ENCODE measurements at places on chromosomes 7 and 10.

GRCh38 chr10:63414481-63415260, 51.1 kb downstream of the JMJD1C start:
- H3K27ac ChIP-seq, result no peak overlapping the region
- no peaks in the 10 kb centered on the region for H3K36me3 ChIP-seq
- 0 out of 2 replicates have a peak, but pooled peaks cover 4% of the 10 kb centered on the region for H3K4me1 ChIP-seq
- no peak overlapping the region for H3K4me3 ChIP-seq

DNA sequence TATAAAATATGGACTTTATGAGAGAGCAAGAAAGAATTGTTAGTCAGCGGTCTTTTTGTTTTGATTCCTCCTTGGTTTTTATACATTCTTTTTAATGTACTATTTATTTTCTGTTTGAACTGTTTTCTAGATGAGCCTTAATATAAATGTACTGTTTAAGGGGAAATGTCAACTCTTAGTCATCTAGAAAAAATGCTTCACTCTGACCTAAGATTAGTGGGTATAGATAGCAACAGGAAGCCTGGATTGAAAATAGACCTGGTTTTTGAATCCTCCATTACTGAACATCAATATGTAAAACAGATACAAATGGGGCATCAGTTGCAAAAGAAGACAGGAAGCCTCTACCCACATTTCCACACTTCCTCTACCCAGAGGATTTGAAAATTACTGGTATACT, 87.8 kb downstream of the CHRM2 start:
- H3K36me3 ChIP-seq, result no peaks in the 10 kb centered on the region
- H3K4me1 ChIP-seq, result no peaks in the 10 kb centered on the region
- H3K27me3 ChIP-seq, result no peaks in the 10 kb centered on the region
- no peak overlapping the region for H3K27ac ChIP-seq
- H3K4me3 ChIP-seq, result no peak overlapping the region

DNA sequence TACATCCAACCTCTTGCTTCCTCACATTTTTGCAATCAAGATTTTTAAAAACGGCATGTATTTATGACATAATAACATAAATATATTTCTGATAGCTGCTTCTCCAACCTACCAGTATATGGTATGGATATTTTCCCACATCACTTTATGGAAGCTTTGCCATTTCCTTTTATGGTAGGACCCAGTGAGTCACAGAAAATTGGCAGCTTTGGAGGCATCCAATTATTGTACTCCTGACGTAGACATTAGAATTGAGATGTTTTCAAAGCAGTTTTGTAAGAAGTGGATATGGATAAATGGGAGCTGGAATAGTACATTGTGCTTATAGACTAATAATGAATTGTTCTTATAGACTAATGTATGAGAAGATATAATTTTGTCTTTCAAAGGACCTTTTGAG, 23.8 kb upstream of the BICC1 start:
- no peak overlapping the region for H3K4me3 ChIP-seq
- no peaks in the 10 kb centered on the region for H3K4me1 ChIP-seq
- no peak for DNase-seq
- H3K27me3 ChIP-seq, result no peaks in the 10 kb centered on the region
- H3K36me3 ChIP-seq, result no peaks in the 10 kb centered on the region

- no peaks in the 10 kb centered on the region for H3K36me3 ChIP-seq
- no peak overlapping the region for H3K27ac ChIP-seq
- H3K27me3 ChIP-seq, result no peaks in the 10 kb centered on the region
These were observed 37.9 kb downstream of the ZNF138 start for GRCh38 chr7:64832136-64832535.

DNA sequence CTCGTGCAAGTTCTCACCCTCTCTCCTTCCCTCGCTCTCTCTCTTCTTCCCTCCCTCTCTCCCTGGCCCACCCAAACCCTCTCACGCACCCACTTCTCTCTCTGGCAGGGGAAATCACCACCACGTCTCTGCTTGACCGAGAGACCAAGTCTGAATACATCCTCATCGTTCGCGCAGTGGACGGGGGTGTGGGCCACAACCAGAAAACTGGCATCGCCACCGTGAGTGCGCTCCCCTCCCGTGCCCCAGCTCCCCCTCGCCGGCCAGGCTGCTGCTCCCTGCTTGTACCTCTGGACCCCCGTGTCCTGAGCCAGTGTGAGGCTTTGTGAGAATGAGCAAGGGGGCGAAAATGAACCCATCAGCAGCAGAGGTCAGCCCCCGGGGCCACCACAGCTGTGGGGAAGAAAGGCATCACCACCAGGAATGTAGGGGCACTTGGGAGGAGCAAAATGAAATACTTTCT, 25.5 kb downstream of the C10orf105 start:
- DNase-seq, result no peak
- no peaks in the 10 kb centered on the region for H3K27me3 ChIP-seq
- H3K36me3 ChIP-seq, result no peaks in the 10 kb centered on the region

DNA sequence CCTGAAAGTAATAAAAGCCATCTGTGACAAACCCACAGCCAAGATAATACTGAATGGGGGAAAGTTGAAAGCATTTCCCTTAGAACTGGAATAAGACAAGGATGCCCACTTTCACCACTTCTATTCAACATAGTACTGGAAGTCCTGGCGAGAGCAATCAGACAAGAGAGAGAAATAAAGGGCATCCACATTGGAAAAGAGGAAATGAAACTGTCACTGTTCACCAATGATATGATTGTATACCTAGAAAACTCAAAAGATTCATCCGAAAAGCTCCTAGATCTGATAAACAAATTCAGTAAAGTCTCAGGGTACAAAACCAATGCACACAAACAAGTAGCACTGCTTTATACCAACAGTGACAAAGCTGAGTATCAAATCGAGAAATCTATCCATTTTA, 581.7 kb upstream of the TEX47 start:
- no peak for DNase-seq
- no peaks in the 10 kb centered on the region for H3K27me3 ChIP-seq
- H3K4me1 ChIP-seq, result 0 out of 2 replicates have a peak, but pooled peaks cover 3% of the 10 kb centered on the region
- H3K27ac ChIP-seq, result no peak overlapping the region

DNA sequence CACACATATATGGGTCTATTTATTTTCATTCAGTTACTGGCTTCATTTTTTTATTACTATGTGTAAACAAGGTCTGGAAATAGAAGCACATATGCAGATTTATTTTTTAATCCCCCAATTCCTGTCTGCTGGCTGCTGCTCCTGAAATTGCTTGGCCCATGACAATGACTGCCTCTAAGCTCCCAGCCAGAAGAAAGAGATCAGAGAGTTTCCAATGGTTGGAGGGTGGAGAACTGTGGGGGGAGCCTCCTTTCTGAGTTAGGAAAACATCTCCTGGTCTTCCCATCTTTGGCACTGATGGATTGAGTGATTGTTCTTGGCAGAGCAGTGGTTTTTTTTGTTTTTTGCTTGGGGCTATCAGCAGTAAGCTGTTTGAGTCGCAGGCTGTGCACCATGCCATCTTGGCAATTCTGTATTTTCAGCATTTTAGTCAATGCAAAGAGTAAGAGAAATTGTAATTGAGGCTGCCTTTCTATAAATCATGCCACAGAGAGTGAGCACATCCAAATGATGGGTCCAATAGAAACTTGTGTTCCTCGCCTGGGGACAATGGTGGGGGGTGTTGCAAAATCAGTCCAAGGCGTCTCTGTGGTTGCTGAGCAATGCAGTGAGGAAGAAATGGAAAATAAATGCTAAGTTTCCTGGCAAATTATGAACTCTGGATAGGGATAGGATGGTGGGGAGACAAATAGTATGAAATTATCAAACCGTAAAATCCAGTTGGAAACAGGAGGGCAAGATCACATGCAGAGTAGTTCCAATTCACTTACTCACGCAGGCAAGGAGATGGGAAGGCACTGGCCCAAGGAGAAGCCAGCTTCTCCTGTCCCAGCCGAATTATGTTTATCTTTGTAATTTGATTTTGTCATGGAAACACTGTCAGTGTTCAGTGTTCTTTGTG, 382.4 kb downstream of the SORCS3 start:
- H3K4me1 ChIP-seq, result no peaks in the 10 kb centered on the region
- H3K27ac ChIP-seq, result no peak overlapping the region
- no peaks in the 10 kb centered on the region for H3K27me3 ChIP-seq

DNA sequence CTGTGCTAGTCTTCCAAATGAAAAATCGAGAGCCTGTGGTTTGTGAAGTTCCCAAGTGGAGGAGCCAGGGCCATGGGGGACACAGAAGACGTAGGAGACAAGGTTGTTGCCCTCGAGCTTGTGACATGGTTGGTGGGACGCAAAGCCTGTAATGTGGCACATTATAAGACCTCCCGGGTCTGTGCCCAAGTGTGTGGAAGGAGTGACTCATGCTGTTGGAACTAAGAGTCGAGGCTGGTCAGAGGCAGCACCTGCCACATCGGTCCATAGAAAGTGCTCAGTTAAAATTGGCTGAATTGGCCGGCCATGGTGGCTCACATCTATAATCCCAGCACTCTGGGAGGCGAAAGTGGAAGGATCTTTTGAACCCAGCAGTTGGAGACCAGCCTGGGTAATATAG, 27.0 kb upstream of the PODXL start:
- H3K27me3 ChIP-seq, result no peaks in the 10 kb centered on the region
- no peak overlapping the region for H3K4me3 ChIP-seq
- no peaks in the 10 kb centered on the region for H3K36me3 ChIP-seq

DNA sequence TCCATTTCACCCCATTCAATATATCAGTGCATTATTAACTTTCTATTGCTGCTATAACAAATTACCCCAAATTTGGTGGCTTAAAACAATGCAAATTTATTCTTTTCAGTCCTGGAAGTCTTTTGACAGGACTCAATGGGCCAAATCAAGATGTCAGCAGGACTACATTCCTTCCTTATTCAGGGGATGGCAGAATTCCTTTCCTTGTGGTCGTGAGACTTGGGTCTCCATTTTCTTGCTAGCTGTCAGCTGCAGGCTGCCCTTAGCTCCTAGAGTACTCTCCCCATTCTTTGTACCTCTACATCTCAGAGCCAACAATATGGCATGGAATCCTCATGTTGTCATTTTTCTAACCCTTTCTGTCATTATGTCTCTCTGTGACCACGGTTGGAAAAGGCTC, 310.6 kb downstream of the HDAC9 start:
- DNase-seq, result no peak
- H3K4me1 ChIP-seq, result no peaks in the 10 kb centered on the region
- no peak overlapping the region for H3K27ac ChIP-seq
- no peaks in the 10 kb centered on the region for H3K36me3 ChIP-seq
- no peaks in the 10 kb centered on the region for H3K27me3 ChIP-seq

- H3K4me1 ChIP-seq, result peaks cover 5% of the 10 kb centered on the region
- DNase-seq, result no peak
- H3K27ac ChIP-seq, result no peak overlapping the region
- no peaks in the 10 kb centered on the region for H3K36me3 ChIP-seq
- no peak overlapping the region for H3K4me3 ChIP-seq
- H3K27me3 ChIP-seq, result no peaks in the 10 kb centered on the region
These were observed 43.9 kb upstream of the GPAM start for GRCh38 chr10:112227331-112227987.

DNA sequence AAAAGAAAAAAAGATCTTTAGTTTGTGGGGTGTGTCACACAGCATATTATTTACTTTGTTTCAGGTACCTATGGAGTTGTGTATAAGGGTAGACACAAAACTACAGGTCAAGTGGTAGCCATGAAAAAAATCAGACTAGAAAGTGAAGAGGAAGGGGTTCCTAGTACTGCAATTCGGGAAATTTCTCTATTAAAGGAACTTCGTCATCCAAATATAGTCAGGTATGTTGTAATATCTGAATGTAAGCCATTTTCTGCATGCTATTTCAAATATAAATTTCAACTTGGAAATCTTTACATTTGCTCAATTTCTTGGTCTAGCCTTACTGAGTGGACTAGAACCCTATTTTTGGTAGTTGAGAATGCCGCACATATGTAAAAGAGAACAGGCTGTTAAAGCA, 6.4 kb downstream of the CDK1 start:
- DNase-seq, result no peak
- peaks cover 22% of the 10 kb centered on the region for H3K4me1 ChIP-seq
- H3K27ac ChIP-seq, result peak overlapping the region; percentile 65
- no peaks in the 10 kb centered on the region for H3K27me3 ChIP-seq

DNA sequence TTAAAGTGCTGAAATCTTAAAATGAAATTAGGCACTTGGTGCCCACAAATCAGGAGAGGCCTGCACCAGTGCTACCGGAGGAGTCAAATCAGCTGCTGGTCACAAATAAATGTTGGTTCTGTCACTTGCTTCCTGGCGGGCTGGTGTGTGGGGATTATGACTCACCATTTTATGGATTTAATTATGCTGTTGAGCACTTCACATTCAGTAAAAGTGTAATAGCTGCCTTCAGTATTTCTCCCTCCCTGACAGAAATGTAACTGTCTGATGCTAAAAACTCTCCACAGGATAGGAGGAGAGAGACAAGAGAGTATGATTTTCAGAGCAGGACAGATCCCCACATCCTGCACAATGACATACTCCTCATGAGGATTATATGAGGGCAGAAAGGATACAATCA, 186.0 kb downstream of the JAZF1 start:
- no peak overlapping the region for H3K4me3 ChIP-seq
- H3K36me3 ChIP-seq, result no peaks in the 10 kb centered on the region

DNA sequence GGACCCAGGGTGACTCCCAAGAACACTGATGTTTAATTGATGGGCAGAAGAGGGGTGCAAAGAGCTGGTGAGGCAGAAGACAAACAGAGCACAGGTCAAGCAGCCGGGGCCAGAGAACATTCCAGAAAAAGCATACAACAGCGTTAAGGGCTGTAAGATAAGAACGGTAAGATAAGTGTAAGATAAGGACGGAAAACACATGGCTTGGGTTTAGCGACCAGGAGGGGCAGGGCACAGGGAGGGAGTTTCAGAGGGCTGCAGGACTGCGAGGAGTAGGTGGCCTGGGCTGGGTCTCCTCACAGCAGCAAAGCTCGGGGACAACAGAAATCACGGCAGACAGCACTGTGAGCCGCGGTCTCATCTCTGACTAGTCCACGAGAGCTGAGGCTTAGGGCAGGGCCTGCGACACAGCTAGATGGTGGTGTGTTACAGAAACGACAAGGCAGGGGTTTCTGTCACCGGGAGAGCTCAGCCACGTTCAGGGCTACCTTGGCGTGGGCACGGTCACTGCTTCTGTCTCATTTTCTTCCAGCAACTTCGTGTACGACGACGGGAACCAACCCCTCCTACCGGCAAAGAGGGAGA, 24.6 kb downstream of the BRI3 start:
- peak overlapping the region; percentile 73 for H3K27ac ChIP-seq
- no peaks in the 10 kb centered on the region for H3K27me3 ChIP-seq
- peaks cover 70% of the 10 kb centered on the region for H3K4me1 ChIP-seq
- H3K36me3 ChIP-seq, result peaks cover 7% of the 10 kb centered on the region

GRCh38 chr10:19826712-19827111, 10.5 kb downstream of the PLXDC2 start:
- H3K4me3 ChIP-seq, result no peak overlapping the region
- no peaks in the 10 kb centered on the region for H3K4me1 ChIP-seq
- H3K36me3 ChIP-seq, result no peaks in the 10 kb centered on the region

DNA sequence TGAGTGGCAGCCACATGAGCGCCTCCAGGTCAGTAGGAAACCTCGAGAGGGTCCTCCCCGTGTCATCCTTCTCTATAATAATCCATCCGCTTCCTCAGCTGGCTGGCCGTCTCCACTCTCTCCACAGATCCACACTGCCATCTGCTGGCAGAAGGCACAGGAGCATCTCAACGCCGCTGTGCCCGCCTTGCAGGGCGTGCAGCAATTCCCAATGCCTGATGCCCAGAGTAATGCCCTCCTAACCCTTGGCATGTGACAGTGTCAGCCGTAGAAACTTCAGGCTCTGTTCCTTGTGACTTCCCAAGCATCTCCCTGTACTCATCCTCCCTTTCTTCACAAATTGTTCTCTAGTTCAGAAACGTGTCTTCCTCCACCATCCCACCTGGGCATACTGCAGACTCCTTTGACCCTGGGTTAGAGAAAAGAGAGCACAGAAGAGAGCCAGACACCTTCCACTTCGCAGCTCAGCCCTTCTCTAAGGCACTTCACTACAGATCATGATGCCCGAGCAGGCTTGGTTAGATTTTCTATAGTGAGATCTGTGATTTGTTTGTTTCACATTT, 70.8 kb downstream of the XPNPEP1 start:
- no peaks in the 10 kb centered on the region for H3K27me3 ChIP-seq
- no peak overlapping the region for H3K27ac ChIP-seq
- H3K4me3 ChIP-seq, result no peak overlapping the region
- H3K4me1 ChIP-seq, result no peaks in the 10 kb centered on the region
- H3K36me3 ChIP-seq, result no peaks in the 10 kb centered on the region

Measured in Caco-2 (cell line).